ENCODE measurements at places on chromosomes 7 and 10.

- DNase-seq, result no peak
Measured at GRCh38 chr7:29087840-29088170, 58.5 kb downstream of the CPVL start.

- DNase-seq, result no peak
Measured at GRCh38 chr7:78636727-78637126, 816.7 kb downstream of the MAGI2 start.

GRCh38 chr7:15308821-15309220 lies 253.0 kb downstream of the AGMO start:
- no peak for DNase-seq

- DNase-seq, result no peak
Measured at GRCh38 chr10:30823651-30824050, 194.1 kb upstream of the LYZL2 start.

DNA sequence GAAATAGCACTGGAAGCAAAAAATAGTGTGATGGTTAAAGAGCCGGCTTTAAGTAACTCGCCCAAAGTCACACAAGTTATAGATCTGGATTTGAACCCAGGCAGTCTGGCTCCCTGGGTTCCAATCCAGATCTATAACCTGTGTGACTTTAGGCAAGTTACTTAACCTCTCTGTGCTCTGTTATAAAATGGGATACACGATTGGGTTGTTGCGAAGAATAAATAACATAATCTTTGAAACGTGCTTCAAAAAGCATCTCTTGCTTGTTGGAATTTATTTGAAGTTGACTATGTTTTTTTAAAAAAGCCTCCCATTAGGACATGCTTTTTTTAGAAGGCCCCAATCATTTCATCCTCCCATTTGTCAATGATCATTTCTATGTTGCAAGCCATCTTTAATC lies 3.5 kb upstream of the LCOR start:
- no peak for DNase-seq

GRCh38 chr10:3750854-3751253 lies 34.2 kb downstream of the KLF6 start:
- no peak for DNase-seq

DNA sequence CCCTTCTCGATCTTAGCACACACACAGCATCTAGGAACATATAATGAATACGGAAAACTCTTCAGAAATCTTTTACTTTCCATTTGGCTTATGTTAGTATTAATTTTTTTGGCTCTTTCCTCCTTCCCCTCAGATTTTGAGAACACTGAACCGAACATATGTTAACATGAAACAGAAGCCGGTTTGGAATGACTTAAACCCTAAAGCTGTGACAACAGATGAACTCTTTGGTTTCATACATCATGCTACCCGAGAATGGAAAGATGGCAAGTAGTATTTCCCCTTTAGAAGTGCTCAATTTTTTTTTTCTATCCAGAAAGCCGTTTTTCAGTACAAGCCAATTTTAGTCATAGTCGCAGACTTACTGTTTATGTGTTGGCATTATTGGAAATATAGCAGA lies 164.7 kb downstream of the DNAH11 start:
- DNase-seq, result no peak

GRCh38 chr7:12705878-12706277 lies 18.4 kb downstream of the ARL4A start:
- DNase-seq, result no peak

GRCh38 chr10:121566755-121567154 lies 31.5 kb downstream of the FGFR2 start:
- DNase-seq, result no peak

GRCh38 chr10:429696-430095 lies 259.8 kb downstream of the DIP2C start:
- no peak for DNase-seq

GRCh38 chr10:104098358-104098925 lies 12.8 kb upstream of the COL17A1 start:
- DNase-seq, result no peak

- DNase-seq, result no peak
Measured at GRCh38 chr10:113359655-113360054, 193.2 kb upstream of the HABP2 start.

GRCh38 chr10:16199216-16199615 lies 237.6 kb upstream of the PTER start:
- DNase-seq, result no peak

DNA sequence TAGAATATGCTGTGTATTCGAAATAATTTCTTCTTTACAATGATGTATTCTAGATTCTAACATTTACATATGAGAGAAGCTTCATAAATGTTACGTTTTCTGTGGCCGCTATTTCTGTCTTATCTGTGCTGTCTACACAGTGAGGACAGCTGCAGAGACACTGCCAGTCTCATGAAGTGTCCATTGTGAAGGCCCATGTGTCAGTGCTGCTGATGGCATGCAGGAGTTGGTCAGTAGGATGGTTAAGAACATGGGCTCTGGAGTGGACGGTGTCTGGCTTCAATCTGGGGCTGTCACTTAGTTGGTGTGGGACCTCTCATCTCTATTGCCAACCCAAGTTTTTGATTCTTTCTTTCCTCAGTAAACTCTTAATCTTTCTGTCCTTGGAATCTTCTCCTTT lies 137.3 kb downstream of the SDK1 start:
- DNase-seq, result no peak

DNA sequence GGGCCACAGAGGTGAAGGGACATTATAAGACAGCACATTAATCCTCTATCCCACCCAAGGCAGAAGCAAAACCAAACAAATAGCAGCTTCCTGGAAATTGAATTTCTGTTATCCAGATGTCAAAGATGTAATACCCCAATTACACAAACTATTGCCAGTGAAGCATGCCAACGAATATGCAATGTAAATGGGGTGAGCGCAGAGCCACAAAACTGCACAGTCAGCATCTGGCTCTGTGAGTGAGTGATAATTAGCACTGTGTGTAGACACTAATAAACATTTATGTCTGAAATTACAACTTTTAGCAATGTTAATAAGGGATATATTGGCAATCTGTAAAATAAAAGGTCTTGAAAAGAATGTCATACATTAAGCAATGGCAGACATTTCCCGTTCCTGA lies 3.2 kb downstream of the BEND7 start:
- no peak for DNase-seq

- no peak for DNase-seq
Measured at GRCh38 chr10:86775056-86775869, 18.8 kb downstream of the BMPR1A start.

DNA sequence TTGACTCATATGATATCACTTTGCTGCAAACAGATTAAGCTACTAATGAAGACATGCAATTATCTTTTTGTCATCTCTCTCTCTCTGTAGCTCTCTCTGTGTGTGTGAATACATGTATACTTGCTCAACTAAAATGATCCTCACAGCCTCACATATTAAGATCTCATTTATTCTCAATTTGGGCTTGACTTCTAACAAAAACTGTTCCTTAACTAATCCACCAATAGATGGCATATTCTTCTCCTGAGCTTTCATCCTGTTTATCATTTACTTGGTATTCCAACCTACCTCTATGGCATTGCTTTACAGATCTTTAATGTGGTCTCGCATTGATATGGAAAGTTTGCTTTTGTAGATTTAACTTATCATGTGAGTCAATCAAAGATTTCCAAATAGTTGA lies 540.4 kb downstream of the CNTNAP2 start:
- no peak for DNase-seq

- DNase-seq, result no peak
Measured at GRCh38 chr7:138478499-138478908, 18.4 kb downstream of the TRIM24 start.

DNA sequence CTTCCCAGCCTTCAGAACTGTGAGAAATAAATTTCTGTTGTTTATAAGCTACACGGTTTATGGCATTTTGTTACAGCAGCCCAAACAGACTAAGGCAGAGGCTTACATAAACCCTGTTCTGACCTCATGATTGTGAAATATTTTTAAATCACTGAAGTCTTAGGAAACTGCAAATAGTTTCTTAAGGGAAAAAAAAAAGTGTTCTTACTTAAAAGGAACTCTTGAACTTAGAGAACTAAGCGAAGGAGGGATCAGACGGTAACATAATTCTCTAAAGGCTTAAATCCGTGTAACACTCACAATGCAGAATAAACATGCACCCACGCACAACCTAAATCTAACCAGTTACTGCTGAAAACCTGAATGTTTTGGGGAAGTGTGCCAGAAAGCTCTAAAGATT lies 749.1 kb upstream of the LRRTM3 start:
- DNase-seq, result no peak

Measured in testis (tissue), 5 donors.